ENCODE measurements at places on chromosomes 11 and 22.

GRCh38 chr22:49657275-49657973, 170.2 kb downstream of the BRD1 start:
- no peak for DNase-seq

- DNase-seq, result no peak
Observed at GRCh38 chr22:48089601-48090331, 1327.3 kb downstream of the TBC1D22A start.

DNA sequence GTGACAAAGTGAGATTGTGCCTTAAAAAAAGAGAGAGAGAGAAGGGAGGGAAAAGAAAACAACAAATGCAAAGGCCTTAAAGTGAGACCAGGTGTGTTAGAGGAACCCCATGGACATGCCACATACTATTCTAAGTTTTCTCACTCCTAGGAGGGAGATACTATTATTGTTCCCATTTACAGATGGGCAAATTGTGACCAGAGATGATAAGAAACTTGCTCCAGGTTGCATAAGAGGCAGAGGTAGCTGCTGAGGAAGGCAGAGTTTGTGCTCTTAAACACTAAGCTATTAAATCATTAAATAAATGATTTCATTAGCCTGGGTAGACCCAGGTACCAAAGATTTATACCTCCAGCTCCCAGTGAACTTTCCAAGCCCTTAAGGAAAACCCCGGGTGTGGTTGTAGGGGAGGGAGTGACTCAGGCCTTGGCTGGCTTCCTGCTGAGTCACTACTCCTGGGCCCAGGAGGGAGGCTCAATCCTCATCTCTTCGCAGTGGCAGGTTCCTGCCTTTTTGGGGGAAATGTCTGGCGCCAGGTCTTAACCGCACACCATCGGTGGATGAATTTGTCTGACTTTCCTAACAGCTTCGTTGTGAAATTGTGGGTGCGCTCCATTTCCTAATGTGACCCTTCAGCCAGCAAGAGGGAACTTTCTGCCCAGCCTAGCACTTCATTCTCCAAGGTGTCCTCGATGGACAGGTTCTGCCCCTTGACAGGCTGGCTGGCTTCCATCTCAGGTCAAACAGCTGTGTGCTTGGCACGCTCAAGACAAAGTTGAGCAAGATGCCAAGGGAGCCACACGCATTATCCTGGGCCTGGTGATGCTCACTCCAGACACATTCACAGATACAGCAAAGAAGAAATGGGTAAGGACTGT, 33.4 kb upstream of the PTPRJ start:
- peak; percentile 80 for DNase-seq

GRCh38 chr11:70445605-70446004, 47.3 kb downstream of the CTTN start:
- DNase-seq, result no peak

DNA sequence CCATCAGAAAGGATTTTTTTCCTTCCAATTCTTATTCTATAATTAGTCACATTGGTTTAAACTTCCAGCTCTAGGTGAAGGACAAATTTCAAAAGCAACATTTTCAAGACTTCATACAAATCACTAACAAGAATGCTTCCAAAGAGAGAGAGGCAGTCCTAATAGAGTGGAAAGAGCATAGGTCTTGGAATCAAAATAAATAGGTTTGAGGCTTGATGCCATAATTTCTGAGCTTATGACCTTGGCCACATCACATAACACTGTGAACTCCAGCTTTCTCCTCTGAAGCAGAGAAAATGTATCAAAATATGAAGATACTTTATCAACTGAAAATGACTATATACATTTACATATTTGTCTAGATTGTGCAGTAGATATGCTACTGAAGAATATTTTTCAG, 246.8 kb downstream of the GRM5 start:
- DNase-seq, result no peak

DNA sequence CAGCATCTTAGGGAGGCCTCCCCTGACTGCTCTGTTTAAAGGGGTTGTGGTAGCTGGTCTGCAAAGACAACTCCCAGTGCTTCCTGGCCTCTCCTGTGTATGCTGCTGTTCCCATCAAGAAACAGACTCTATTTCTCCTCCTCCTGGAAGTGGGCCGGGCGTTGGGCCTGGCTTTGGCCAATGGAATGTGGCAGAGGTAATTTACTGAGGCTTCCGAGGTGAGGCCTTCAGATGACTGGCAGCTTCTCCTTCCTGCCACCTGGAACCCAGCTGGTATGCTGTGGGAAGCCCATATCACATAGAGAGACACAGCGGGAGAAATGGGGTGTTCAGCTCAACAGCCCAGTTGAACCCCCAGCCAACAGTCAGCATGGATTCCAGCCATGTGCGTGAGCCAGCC, 25.1 kb upstream of the EIF3D start:
- no peak for DNase-seq

- DNase-seq, result no peak
Observed at GRCh38 chr22:44051961-44052360, 27.9 kb downstream of the PARVB start.

DNA sequence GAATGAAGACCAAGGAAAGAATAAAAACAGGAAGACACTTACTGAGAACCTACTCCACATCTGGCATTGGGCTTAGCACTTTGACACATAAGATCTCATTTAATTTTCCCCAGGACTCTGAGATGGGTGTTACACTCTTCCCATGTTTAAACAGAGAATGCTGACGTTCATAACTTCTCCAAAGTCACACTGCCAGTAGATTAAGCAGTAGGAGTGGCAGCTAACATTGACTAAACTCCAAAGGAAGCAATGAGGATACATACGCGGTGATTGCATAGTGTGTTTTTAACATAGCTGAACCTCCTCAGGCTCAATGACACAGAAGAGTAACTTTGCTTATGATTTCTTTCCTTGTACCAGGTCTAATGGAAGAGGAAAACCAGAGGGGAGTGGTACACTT, 14.5 kb upstream of the OR10V1 start:
- no peak for DNase-seq

DNA sequence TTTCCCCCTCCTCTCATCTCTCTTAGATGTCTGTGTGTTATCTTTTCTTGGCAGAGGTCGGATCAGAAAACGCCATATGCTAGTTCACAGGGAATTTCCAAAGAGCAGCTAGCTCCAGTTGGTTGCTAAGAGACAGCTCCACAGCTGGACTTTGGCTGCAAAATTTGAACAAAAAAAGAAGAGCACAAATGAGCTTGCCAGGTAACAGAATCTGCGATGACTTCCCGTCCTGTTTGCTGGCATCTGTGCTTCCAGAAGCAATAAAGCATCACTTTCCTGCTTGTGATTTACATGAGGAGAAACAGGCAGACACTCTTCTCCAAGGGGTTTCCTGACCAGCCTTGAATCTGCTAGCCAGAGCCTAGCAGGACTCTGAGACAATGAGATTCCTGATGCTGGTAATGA, 596.0 kb upstream of the B3GAT1 start:
- no peak for DNase-seq

GRCh38 chr11:11608783-11609232, 13.0 kb downstream of the GALNT18 start:
- DNase-seq, result peak; percentile 28

- no peak for DNase-seq
Observed at GRCh38 chr11:125223901-125224361, 59.4 kb downstream of the PKNOX2 start.

GRCh38 chr11:60924110-60924905, at the start of gene TMEM132A:
Gene TMEM132A (plus strand): TSS chr11:60924460. CDS start chr11:60924634, 174 bp downstream.
- no peak for DNase-seq

- DNase-seq, result peak; percentile 98
Observed at GRCh38 chr11:45859661-45860140, 12.4 kb downstream of the CRY2 start.

DNA sequence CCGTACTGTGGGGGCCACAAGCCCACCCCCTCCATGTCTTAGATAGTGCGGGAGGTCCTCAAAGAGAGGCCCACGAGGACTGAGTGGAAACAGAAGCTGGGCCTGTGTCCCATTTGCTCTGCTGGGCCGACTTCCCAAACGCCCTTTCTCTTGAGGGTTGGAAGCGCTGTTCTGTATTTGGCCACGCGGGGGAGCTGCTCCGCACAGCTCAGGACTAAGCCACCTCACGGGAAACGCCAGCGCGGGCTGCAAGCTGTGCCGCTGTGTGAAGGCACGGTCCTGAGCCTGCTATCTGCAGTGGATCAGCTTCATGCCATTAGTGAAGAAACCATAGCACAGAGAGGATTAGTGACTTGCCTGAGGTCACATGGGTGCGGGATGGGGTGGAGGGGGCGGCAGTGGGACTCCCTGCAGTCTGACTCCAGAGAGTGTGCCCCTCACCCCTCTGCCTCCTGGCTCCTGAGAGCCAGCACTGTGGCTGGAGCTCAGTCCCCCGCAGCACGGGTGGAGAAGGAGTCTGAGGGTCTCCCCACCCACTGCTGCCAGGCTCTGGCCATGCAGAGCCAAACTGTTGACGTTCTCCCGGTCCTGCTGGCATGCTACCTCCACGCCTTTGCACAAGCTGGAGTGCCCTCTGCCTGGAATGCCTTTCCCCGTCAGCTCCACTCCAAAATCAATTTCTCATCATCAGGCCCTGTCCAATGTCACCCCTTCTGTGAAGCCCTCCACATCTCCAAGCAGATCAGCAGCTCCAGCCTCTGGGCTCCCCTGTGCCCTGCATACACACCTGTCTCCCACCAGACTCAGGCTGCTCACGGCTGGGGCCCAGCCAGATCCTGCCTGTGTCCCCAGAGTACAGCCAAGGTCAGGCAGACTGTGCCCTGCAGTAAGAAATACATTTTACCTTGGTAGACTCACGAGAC, 51.5 kb upstream of the LRRC32 start:
- DNase-seq, result no peak

- no peak for DNase-seq
Observed at GRCh38 chr11:95605271-95605940, 184.2 kb downstream of the FAM76B start.

DNA sequence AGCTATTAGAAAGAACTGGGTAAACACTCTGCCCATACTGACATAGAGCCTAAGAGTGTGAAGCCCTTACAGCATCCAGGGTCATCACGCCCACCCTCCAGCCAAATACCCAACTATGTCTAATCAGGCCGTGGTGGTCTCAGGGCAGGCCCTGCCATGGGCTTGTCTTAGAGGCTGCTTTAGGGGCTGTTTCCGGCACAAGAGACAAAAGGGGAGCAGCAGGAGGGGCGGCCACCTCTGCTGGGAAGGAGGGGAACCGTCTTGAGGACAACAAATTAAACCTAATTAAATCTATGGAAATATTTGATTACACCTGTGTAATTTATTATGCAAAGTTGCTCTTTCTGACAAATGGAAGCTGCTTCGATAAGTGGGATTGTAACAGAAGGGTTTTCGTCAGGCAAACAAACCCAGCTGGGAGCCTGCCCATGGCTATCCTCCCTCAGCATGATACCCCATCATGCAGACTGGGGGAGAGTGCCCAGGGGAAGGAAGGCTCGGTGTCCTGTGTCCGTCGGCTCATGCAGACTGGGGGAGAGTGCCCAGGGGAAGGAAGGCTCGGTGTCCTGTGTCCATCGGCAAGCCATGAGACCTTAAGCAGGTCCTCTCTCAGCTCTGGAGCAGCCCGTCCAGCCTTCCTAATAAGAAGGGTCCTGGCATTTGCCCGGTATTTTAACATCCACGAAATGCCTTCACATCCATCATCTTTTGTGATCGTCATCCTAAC, 163.6 kb upstream of the B3GAT1 start:
- DNase-seq, result no peak

DNA sequence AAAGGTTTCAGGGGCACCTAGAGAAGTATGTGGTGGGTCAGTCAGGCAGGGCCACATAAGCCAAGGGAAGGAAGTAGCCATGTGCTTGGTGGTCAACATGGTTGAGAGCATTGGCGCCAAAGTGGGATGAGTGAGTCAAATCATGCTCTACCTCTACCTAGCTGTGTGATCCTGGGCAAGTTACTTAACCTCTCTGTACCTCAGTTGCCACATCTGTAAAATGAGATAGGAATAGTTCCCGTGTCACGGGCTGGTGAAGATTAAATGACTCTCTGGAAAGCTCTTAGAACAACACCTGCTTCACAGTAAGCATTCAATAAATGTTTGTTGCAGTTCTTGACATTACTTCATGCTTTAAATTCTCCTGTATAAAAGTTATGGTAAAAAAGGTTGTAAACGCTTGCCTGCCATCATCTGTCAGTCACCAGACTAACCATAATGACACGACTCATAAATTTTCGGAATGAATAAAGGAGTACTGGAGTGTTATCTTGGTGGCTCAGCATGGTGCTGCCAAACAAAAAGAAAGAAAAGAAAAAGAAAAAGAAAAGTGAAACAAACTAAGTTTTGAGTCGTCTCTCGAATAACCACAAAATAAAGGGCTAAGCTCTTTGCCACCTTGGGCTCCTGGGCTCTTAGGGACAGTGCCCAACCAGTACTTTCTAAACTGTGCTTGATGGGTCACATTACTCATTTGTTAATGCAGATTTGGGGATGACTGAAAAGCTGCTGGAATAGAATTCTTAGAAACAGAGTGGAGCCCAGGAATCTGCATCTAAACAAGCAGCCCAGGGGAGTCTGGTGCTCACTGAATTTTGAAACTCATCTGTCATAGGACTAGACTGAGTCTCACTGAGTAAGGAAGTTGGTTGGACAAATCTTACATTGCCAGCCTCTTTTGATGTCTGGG, 107.6 kb downstream of the LDLRAD3 start:
- no peak for DNase-seq

DNA sequence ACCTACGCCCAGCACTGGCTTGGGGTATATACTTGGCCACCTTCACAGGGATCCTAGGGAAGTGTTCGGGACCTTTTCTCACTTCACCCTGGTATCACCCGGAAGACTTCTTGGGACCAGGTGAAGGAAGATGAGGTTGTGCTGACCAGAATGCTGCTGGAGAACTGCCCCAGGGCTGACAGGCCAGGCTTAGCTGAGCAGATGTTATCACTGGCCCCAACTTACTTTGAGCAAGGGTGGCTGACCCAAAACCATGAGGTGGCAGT, 4.5 kb downstream of the FTH1 start:
- no peak for DNase-seq

- DNase-seq, result no peak
Observed at GRCh38 chr11:45592636-45593035, 72.8 kb downstream of the CHST1 start.

GRCh38 chr11:118060869-118061268, 16.0 kb upstream of the TMPRSS4 start:
- no peak for DNase-seq

GRCh38 chr11:92067016-92067415, 157.6 kb upstream of the FAT3 start:
- DNase-seq, result no peak

GRCh38 chr11:45590743-45591142, 74.7 kb downstream of the CHST1 start:
- no peak for DNase-seq

DNA sequence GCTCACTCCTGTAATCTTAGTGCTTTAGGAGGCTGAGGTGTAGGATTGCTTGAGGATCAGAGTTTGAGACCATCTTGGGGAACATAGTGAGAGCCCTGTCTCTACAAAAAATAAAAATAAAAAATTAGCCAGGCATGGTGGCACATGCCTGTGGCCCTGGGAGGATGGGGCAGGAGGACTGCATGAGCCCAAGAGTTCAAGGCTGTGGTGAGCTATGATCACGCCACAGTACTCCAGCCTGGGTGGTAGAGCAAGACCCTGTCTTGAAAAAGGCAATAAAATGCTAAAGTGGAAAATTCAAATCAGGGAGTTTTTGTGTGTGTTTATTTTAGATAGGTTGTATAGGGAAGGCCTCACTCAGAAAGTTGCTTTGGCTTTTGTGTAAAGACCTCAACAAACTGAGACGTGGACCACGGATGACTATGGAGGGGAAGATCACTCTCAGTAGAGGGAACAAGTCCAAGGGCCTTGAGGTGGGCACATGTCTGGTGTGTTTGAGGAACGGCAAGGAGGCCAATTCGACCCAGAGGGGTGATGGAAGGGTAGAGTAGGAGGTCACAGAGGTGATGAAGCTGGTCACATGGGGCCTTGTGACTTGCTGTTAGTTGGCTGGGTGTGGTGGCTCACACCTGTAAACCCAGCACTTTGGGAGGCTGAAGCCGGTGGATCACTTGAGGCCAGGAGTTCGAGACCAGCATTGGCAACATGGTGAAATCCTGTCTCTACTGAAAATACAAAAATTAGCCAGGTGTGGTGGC, 35.7 kb downstream of the WEE1 start:
- DNase-seq, result no peak
